ENCODE measurements at places on chromosomes 2 and 18.

GRCh38 chr2:195333869-195334268, 323.2 kb upstream of the SLC39A10 start:
- DNase-seq = no peak

DNA sequence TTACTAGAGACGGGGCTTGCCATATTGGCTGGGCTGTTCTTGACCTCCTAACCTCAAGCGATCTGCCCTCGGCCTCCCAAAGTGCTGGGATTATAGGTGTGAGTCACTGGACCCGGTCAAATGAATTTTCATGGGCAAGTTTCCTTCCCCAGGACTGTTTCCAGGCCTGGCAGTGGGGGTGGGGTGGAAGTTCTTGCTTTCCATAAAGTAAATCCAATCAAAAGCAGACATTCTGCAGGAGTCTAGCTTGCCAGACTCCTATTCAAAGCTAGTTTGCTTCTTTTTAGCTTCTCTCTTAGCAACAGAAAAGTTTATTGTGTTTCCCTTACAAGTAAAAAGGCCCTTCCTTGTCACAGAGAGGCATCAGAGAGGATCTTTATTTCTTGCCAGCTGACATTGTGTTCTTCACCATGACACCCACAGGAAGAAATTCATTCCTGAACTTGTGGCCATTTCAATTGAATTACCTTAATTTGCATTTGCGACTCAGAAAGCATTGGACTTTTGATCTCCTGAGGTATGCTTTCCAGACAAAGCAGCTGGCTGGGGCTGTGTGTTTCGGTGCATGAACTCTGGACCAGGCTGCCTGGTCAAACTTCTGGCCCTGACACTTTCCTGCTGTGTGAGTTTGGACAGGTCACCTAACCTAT, 37.9 kb downstream of the LYPD1 start:
- no peak for DNase-seq

DNA sequence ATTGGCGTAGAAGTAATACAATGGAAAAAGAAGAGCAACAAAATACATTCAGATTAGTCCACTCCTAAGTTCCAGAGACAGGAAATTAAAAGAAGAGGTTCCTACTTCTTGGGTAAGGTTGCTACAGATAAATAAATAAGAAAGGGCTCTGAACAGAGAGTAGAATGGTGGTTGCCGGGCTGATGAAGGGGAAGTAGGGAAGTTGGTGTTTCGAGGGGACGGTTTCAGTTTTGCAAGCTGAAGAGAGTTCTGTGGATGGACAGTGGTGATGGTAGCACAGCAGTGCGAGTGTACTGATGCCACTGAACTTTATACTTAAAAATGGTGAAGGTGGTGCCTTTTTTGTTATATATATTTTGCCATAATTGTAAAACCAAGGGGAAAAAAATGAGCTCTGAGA, 48.2 kb downstream of the CABYR start:
- DNase-seq = no peak

DNA sequence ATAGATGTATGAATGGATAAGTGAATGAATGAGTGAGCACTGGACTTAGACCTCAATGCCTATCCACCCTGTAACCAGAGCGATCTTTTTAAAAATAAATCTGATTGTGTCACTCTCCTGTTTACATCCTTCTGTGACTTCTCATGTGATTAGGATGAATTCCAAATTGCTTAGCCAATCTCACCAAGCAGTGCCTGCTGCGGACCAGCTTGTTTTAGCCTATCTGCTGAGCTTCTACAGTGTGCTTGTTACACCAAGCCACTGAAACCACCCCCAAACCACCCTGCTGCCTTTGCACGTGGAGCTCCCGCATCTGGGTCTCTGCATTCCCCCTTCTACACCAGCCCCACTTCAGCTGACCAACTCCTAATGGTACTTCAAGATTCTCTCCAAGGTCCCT, 265.4 kb downstream of the EN1 start:
- no peak for DNase-seq

DNA sequence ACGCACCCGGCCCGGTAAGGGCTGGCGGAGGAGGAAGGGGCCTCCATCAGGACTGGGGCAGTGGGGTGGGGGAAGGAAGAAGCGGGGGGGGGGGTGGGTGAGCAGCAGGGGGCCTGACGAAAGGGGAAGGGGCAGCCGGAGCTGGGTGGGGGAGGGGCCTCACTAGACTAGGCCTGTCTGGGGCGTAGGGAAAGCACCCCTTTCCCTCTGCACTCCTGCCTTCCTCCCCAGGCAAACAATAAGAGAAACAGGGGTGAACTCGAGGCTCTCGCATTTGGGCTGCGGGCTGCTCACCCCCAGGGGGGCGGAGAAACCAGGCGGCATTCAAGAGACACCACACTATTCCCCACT, 82.7 kb upstream of the POMC start:
- DNase-seq = no peak

GRCh38 chr2:231186325-231186724, 12.1 kb upstream of the ARMC9 start:
- no peak for DNase-seq

Measured in NCI-H2081 (cell line).